ENCODE measurements at places on chromosomes 3 and 15.
A peak's percentile ranks its signal among the peaks of the same experiment; 100 is the strongest.

DNA sequence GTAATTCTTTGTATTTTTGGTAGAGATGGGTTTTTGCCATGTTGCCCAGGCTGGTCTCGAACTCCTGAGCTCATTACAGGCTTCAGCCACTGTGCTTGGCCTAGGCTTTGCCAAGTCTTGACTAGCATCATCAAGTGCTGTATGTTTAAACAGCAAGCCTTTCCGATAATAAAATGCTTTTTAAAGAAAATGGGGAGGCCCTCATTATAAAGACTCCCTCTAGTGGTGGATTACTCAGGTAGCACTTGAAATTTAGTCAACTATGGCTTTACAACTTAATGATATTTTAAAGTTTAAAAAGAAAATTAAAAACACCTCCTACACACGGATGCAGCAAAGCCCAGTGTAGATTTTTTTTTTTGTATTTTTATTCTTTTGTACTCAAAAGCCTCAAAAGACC is 213.6 kb downstream of the GAP43 start:
- DNase-seq = no peak

DNA sequence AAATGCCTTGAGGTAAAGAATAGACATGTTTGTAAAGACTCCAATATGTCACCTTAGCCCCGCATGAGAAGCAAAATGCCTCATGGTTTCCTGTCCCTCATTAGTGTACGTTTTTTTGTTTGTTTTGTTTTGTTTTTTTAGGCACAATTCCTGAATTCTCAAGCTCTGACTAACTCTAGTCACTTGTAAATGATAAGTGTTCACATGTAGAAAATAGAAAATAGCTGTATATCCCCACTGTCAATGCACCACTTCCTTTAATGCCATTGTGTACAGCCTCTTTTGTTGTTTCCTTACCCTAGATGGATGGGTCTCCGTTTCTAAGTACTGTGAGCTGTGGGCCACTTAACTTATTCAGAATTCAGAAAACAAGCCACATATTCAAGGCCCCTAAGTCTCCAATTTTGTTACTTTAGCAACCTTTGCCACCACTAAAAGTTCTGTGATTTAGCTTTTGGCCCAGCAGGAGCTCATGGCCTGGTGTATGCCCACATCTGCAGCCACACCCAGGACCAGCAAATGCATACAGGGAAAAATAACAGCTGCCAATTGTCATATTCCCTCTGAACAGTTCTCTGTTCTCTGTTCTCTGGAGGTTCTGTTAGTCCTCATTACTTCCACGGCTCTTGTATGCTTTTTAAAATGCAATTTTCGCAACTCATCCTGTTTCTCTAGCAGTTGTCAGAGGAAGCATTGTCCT is 655.5 kb downstream of the GBE1 start:
- DNase-seq = no peak

DNA sequence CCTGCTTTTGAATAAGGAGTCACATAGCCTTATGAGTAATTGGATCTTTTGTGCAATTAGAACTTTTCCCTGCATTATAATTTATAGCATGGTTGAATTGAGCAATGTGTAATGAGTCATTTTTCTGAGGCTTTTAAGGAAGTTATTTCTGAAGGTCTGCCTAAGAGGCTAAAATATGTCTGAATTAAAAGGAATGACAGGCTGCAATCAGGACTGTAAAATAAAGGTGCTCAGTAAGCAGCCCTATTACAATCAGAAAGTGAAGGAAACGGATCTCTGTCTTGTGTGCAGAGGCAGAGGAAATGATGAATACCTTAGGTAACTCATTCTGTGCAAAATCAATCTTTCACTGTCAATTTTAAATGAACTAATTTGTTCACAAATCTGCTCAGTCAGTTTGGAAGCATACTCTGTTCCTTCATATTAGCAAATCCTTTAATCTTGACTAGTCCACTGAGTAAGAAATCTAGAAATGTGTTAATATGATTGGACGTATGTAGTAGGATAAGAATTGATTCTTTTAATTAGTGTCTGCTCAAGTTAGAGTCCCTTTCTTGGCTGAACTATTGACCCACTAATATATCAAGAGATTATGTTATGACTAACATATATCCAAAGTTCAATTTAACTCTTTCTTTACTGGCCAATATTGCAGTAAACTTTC is 290.1 kb downstream of the ZIC1 start:
- DNase-seq = peak; percentile 51

- DNase-seq = peak; percentile 83
Observed at GRCh38 chr3:12444582-12445471, 39.5 kb upstream of the TSEN2 start.

- no peak for DNase-seq
Observed at GRCh38 chr15:96792216-96792615, 461.7 kb downstream of the NR2F2 start.

- DNase-seq = no peak
Observed at GRCh38 chr3:177333533-177334520, 136.5 kb upstream of the TBL1XR1 start.

DNA sequence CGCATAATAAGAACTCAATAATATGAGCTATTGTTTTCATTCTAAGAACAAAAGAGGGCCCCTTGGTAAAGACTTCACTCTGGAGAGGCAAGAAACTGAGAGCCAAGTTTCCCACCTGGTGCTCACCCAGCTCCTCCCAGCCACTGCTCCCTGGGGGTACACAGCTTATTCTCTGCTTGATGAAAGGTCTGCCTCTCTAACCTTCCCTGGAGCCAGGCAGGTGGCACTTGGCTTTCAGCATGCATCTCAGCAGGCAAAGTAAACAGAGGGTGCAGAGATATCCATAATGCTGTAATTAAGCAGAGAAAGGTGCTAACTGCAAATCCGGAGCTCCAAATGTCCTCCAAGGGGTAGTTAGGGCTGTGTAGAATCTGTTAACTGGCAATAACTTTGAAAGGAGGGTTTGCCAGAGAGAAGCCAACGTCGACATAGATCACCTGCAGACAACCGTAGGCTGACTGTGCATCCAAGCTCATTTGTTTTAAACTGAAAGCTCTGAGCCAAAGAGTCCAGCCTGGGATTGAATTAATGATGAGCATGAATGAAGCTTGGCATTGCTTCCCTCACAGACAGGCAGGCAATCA is 159.6 kb upstream of the PROK2 start:
- DNase-seq = no peak

DNA sequence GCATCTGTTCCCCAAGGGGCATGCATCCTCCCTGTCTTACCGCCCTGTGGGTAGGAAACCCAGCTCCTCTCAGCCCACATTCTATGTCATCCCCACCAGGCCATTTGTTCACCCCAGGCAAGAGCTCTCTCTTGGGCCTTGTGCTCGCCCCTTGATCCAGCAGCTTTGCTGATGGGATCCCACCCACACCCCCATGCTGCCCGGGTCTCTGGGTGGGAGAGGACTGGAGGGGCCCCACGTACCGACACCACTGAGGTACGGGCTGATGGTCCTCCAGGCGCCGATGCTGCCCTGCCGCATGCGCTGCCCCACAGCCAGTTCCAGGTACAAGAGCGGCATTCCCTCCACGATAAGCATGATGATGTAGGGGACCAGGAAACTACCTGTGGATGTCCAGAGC is 14.5 kb downstream of the SLC6A20 start:
- DNase-seq = no peak

- no peak for DNase-seq
Observed at GRCh38 chr15:100207053-100207452, 134.7 kb downstream of the ADAMTS17 start.

DNA sequence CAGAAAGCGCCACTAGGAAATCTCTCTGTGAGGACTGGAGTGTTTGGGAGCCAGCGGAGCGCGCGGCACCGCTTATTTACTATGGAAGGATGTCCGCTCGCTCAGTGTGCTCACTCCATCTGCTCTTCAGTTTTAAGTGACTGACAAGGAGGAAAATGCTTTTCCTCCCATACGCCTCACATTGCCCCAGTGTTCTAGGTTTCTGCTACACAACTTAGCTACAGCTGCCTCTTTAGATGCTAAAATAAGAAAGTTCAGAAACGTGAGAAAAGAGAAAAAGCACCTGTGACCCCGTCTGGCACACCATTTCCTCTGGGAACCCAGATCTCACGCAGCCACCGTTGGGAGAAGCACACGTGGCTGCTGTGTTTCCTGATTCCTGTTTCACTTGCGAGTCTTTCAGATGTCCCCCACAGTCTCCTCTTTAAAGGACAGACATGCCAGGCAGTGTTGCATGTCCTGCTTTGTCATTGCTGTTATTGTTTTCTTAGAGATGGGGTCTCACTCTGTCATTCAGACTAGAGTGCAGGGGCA is 11.7 kb upstream of the MUSTN1 start:
- DNase-seq = no peak

DNA sequence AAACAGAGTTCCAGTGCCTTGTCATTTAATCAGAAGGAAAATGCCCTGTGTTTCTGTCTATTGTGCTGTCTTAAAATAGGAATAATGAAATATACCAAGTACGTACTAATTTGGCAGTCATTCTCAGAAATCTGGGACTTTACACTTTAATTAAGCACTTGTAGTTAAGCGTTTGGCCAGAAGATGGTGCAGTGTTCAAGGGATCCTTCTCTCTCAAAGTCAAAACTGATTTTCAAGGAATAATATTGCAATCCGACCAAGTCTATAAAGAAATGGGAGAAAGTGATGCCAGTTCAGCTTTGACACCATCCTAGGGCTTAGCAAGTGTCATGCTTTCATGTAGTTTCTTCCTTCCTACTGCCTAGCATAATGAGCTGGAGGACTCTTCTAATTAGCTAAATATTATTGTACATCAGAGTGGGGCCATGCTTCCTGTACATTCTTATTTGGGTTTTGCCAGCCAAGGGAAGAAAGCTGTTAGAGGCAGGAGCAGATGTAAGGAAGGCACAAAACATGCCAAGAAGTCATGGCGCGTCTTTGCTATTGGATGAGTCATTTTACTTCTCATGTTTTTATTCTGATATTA is 64.8 kb downstream of the SAMMSON start:
- DNase-seq = no peak

- DNase-seq = no peak
Observed at GRCh38 chr15:95290176-95290974, 1040.1 kb upstream of the NR2F2 start.

- DNase-seq = no peak
Observed at GRCh38 chr15:93288728-93289294, 199.8 kb upstream of the RGMA start.

DNA sequence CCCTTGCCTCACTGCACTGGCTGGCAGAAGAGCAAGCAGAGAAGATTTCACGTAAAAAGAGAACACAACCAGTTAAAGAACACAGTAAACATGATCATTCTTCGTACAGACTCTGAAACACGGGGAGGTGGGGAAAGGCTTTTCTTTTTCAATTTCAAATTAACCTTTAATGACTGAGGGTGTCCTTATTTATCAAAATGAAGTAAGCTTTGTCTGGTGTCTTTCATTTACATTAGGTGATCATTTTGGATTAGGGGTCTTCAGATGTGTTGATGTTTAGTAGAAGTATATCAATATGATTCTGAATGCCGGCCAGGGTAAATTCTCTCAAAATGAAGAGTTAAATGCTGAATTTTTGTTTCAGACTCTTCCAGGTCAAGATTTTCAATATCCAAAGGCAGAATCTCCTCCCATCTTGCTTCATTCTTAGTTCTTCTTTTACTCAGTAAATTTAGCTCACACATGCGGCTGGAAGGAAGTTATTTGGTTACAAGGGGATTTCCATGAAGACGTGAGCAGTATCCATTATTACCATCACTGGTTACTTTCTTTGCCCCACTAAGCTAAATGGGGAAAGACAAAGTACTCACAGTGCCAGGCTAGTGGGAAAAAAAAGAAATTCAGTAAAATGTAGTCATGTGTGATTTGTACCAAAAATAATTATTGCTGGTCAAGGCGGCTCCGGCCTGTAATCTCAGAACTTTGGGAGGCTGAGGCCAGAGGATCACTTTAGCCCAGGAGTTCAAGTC is 272.2 kb upstream of the NR2F2 start:
- DNase-seq = no peak

DNA sequence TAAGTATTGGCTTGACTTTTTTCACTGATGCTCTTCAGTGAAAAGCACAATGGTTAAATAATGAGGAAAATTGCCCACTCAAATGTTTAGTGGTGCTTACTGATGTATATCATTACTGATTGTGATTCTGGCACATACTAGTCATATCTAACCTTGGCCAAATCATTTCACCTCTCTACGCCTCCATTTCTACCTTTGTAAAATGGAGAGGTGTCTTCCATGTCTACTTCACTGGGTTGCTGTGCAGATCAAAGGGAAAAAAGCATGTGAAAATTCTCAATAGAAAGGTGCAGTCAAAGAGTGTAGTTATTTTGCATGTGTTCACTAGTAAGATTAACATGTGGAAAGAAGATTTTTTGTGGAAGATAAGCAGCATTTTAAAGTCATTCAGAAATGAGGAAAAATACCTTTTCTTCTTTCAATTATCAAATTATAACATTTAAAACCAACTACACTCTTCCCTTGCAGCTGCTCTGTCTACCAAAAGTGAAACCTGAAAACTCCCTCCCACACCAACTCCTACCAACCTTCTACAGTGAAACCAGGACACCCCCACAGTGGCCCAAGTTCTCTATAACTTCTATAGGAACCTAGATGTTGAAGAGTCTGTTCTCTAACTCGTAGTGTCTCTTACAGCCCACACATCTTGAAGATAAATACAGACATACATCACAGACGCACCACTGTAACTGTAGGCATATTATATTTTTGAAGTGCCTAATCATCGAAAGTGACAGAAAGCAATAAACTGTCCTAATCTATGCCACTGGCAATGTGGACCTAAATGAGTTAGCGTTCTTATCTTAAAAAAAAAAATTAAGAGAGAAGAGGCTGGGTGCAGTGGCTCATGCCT is 1.4 kb downstream of the CD200R1 start:
- DNase-seq = no peak

- DNase-seq = no peak
Observed at GRCh38 chr3:37307321-37307720, 132.9 kb upstream of the LRRFIP2 start.

- DNase-seq = no peak
Observed at GRCh38 chr15:48283396-48284145, 47.7 kb upstream of the DUT start.

- DNase-seq = no peak
Observed at GRCh38 chr15:82176542-82176941, 86.0 kb downstream of the EFL1 start.

GRCh38 chr3:38610436-38610835 is 39.1 kb downstream of the SCN5A start:
- DNase-seq = no peak

- DNase-seq = no peak
Observed at GRCh38 chr3:156300929-156301840, 180.8 kb downstream of the KCNAB1 start.

- no peak for DNase-seq
Observed at GRCh38 chr3:105613120-105613519, 246.4 kb downstream of the ALCAM start.

- DNase-seq = no peak
Observed at GRCh38 chr3:79726786-79727185, 41.0 kb downstream of the ROBO1 start.

DNA sequence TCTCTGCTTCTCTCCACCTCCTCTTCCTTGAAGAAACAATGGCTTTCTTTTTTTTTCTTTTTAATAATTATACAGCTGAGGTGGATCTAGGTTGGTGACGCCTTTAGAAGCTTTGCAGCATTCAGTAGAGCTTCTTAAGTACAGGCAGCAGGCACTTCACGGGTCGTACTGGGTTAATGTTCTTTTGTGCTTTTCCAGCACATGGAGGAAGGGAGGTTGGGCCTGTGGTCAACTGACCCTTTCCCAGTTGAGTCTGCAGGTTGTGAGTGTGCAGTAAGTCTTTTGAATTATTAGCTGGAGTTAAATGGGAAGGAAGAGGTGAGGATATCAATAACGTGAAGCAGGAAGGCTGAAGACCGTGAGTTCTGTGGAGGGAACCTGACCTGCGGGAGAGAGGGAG is 7.0 kb downstream of the TRAK1 start:
- no peak for DNase-seq

Measured in epithelial cell of prostate (primary cell).